SHP77 treated with DMSO at 0.1 percent for 48 hours (cell line): ENCODE measurements at places on chromosomes 13 and 19.

DNA sequence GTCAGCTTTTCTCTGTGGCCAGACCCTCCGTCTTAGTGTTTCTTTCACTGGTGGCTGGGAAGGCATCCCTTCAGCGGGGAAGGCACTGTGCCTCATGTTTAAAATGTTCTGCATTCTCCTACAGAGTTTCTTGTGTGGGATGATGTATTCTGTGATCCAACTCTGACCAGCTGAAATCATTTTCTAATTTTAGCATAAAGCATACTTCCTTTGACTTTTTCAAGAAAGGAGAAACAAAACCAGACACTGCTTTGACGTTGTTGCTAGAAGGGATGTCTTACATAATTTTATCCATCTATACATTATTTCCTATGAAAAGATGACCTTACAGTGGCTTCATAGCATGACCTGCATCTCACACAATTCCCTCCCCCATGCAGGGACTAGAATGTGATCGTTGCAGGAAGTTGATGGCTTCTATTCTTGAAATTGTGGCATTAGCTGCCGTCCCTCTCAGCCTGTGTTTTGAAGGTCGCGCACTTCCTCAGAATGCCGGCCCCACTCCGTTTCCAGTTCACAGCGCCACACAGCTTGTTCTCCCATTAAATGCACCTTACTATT, 38.6 kb upstream of the TEX29 start:
- no peak for DNase-seq

GRCh38 chr13:113741191-113741668, 17.8 kb upstream of the TMEM255B start:
- DNase-seq: no peak

DNA sequence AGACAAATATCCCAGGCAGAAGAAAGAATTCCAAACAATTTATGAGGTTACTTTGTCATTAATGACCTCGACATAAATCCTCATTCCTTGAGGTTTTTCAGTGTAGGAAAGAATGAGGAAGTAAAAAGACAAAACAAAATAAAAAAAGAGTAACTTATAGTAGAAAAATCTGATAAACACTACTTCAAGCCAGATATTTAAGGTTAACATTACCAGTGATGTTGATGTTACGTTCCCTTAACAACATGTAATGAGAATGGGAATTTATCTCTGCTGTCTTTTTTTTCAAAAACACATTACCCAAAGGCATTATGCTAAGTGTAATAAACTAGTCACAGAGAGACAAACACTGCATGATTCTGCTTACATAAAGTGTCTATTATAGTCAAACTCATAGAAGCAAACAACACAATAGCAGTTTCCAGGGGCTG, 935.1 kb downstream of the SLITRK1 start:
- no peak for DNase-seq

GRCh38 chr13:83692800-83693199, 189.5 kb downstream of the SLITRK1 start:
- no peak for DNase-seq

DNA sequence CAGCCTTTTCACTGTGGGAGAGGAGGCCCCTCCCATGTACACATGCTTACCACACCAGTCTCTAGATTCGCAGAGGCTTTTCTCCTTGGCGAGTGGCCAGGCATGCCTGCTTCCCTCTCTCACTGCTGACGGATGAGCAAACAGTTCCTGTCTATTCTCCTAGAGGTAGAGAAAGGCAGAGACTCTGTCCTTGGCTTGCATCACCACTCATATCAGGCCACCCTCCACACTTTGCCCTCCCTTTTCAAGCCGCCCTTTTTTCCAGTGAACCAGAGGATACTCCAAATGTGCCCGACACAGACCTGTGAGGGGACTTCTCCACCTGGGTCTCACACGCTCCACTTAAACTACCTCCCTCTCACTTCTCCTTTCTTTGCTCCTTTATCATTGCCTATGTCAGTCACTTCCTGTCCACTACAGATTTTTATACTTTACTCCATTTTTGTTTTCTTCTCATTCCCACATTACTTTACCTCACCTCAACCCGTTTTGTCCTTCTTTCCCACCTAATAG, 284.6 kb downstream of the DNAJC15 start:
- DNase-seq: peak; percentile 29

GRCh38 chr13:20344836-20345490, 112.8 kb upstream of the GJB6 start:
- DNase-seq: no peak

DNA sequence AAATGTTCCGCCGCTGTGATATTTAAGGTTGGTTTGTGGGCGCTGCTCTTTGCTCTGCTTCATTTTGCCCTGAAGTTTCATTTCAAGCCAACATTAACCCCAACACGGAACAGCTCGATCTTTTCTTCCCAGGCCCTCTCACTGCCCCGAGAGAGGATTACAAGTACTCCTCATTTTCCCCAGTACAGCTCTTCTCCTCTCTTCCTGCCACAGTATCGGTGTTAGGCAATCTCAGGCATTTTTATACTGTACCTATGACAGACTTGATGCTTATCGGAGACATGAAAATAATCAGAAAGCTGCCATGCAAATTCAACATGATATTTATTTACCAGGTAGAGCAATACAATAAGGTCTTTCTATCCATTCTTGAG, 1.3 kb upstream of the EDNRB start:
- no peak for DNase-seq

GRCh38 chr19:19697589-19697988, 28.9 kb downstream of the ZNF101 start:
- no peak for DNase-seq

GRCh38 chr13:21218351-21219035, 42.0 kb downstream of the MRPL57 start:
- no peak for DNase-seq

- no peak for DNase-seq
These were observed 32.2 kb downstream of the RCBTB2 start for GRCh38 chr13:48500652-48501197.

GRCh38 chr19:17687857-17688784, at the start of gene UNC13A:
Gene UNC13A, minus strand, starts transcription at chr19:17688354. Its CDS starts 155 bp downstream, at chr19:17688199.
- DNase-seq: no peak

DNA sequence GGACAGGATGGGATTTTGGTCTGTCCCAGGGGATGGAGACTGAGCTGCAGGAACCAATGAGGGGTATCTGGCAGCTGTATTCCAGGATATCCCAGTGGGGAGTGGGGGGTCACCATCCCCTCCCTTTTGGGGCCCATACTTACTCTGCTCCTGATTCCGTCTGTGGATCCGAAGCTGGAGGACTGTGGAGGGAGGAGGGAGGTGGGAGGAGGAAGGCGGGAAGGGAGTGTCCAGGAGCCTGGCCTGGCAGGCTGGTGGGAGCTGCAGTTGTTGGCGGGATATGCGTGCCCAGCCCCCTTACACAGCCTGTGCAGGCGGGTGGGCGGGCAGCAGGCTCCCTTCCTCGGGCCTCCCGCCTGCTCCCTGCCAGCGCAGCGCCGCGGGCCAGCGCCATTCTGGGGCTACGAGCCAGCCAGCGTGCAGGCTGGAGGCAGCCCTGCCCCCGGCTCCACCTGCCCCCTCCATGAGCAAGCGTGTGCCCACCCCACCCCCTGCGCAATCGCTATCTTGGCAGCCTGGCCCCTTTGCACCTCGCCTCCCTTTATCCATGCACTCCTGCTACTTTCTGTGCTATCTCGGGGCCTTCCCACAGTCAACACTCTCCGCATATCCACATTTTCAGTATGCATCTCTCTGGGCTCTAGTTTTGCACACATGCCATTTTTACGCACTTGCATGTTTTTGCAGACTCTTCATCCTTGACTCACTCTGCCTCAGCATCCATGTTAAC, 2.8 kb downstream of the MAMSTR start:
- DNase-seq: no peak
